Activated CD4-positive, alpha-beta T cell treated with anti-CD3 and anti-CD28 coated beads, Interleukin-2, amount 10 ng/mL, durations not matched to agents 24 days and 14 days (primary cell): ENCODE measurements at places on chromosomes 3 and 15. TPM values are rescaled to one million over a fixed set of nuclear protein-coding genes. Genes with fewer than 3 reads are reported as not detected.

GRCh38 chr3:99634881-99635280 lies 3.5 kb upstream of the COL8A1 start:
- H3K27me3 ChIP-seq = peaks cover 44% of the 10 kb centered on the region
- no peak for DNase-seq
- H3K36me3 ChIP-seq = no peaks in the 10 kb centered on the region
- peaks cover 11% of the 10 kb centered on the region for H3K4me1 ChIP-seq

- H3K4me1 ChIP-seq = peaks cover 3% of the 10 kb centered on the region
- no peaks in the 10 kb centered on the region for H3K36me3 ChIP-seq
- no peaks in the 10 kb centered on the region for H3K27me3 ChIP-seq
- no peak overlapping the region for H3K4me3 ChIP-seq
Measured at GRCh38 chr3:177930771-177931170, 605.5 kb upstream of the KCNMB2 start.

GRCh38 chr3:10340476-10340875 lies 19.6 kb upstream of the SEC13 start:
- no peak overlapping the region for H3K27ac ChIP-seq
- H3K4me3 ChIP-seq = no peak overlapping the region
- no peaks in the 10 kb centered on the region for H3K36me3 ChIP-seq
- no peaks in the 10 kb centered on the region for H3K27me3 ChIP-seq
- no peak for DNase-seq

GRCh38 chr15:74144153-74144775 lies 13.9 kb downstream of the ISLR2 start:
- H3K27me3 ChIP-seq = peaks cover 64% of the 10 kb centered on the region
- DNase-seq = no peak
- H3K4me1 ChIP-seq = no peaks in the 10 kb centered on the region
- no peak overlapping the region for H3K27ac ChIP-seq
- no peak overlapping the region for H3K4me3 ChIP-seq

GRCh38 chr15:70653426-70653825 lies 109.9 kb downstream of the UACA start:
- no peaks in the 10 kb centered on the region for H3K4me1 ChIP-seq
- H3K36me3 ChIP-seq = no peaks in the 10 kb centered on the region
- peaks cover 26% of the 10 kb centered on the region for H3K27me3 ChIP-seq

DNA sequence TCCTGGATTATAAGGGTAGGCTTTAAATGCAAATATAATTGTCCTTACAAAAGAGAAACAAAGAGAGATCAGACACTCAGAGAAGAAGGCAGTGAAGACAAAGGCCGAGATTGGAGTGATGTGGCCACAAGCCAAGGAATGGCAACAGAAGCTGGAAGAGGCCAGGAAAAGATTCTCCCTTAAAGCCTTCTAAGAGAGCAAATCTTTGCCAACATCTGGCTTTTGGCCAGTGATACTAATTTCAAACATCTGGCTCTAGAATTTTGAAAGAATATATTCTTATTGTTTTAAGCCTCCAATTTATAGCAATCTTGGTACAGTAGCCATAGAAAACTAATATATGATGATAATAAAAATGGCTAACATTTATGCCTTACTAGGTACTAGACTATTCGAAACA lies 615.8 kb upstream of the ZNF385D start:
- no peak overlapping the region for H3K4me3 ChIP-seq
- no peaks in the 10 kb centered on the region for H3K4me1 ChIP-seq
- no peaks in the 10 kb centered on the region for H3K36me3 ChIP-seq
- H3K27me3 ChIP-seq = peaks cover 10% of the 10 kb centered on the region

DNA sequence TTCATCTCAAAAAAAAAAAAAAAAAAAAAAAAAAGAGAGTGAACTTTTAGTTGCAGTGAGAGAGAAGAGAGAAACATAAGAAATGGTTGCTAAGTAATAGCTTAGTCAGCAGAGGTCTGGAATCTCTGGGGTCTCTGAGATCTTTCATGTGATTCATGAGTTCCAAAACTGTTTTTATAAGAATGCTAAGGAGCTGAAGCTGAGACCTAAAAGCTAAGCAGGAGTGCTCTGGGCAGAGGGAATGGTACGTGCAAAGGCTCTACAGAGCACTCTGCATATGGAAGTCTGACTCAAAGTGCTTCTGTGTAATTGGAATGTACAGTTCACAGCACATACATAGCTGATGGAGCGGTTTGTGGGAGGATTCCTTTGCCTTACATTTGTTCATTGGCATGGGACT lies 66.3 kb upstream of the LRIG1 start:
- no peak for DNase-seq
- peaks cover 8% of the 10 kb centered on the region for H3K27me3 ChIP-seq
- H3K27ac ChIP-seq = no peak overlapping the region
- H3K4me3 ChIP-seq = no peak overlapping the region
- no peaks in the 10 kb centered on the region for H3K4me1 ChIP-seq
- H3K36me3 ChIP-seq = no peaks in the 10 kb centered on the region

DNA sequence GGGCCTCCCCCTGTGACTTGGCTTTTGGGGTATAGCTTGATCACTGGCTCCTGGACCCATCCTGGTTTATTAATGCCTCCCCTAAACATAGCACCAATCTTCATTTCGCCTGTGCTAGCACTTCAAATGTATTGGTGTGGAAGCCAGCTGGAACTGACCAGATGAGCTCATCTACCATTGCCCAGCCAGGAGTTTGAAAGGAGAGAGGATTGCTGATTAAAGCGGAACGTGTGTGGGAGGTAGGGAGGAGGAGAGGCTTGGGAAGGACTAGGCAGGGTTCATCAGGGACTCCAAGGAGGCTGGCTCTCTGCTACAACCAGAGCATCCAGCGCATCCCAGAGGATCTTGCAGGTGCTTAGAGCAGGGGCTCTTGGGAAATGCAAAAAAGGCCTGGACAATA lies 34.4 kb upstream of the TLE3 start:
- H3K4me3 ChIP-seq = no peak overlapping the region
- no peak for DNase-seq
- no peaks in the 10 kb centered on the region for H3K4me1 ChIP-seq

DNA sequence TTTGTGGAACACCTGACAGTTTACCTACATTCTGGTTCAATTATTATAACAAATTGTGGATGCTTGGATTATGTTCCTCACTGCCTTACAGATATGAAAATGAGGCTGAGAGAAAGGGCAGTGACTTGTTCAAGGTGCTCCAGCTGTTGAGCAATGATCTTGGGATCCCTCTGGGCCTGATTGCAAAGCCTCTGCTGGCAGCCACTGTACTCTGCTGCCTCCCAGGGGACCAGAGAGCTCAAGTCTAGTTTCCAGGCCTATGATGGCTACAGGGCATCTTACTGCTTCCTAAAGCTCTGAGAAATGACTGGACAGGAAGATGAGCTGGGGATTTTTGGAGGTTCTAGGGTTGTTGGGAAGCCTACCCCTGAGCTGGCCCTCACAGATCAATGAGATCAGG lies 2.3 kb upstream of the SHC4 start:
- peaks cover 53% of the 10 kb centered on the region for H3K4me1 ChIP-seq
- H3K36me3 ChIP-seq = peaks cover 6% of the 10 kb centered on the region
- DNase-seq = peak; percentile 72
- H3K27me3 ChIP-seq = peaks cover 2% of the 10 kb centered on the region

DNA sequence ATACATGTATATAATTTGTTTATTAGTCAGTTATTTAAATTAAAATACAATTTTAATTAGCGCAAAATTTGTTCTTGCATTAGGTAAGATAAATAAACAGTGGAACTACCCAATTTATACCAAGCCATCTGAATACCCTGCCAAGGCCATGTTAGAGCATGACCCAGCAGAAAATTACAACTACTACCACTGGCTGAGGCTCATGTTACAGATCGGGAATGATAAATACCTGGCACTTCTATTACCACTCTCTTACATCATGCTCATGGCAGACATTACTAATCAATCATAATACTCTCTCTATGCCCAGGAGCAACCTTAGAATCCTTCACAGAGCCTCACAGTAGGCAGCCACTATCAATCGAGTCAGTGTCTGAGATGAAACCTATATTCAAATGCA lies 21.2 kb upstream of the LMOD3 start:
- no peak overlapping the region for H3K4me3 ChIP-seq
- peaks cover 28% of the 10 kb centered on the region for H3K27me3 ChIP-seq
- DNase-seq = no peak
- no peaks in the 10 kb centered on the region for H3K4me1 ChIP-seq
- no peak overlapping the region for H3K27ac ChIP-seq

GRCh38 chr15:85062560-85062959 lies 80.9 kb downstream of the PDE8A start:
- no peak overlapping the region for H3K4me3 ChIP-seq
- H3K36me3 ChIP-seq = peaks cover 11% of the 10 kb centered on the region
- H3K4me1 ChIP-seq = peaks cover 2% of the 10 kb centered on the region
- no peak overlapping the region for H3K27ac ChIP-seq
- DNase-seq = no peak
- H3K27me3 ChIP-seq = no peaks in the 10 kb centered on the region

GRCh38 chr3:57100046-57100695 lies 39.7 kb downstream of the SPATA12 start:
- peak; percentile 89 for DNase-seq
- no peak overlapping the region for H3K27ac ChIP-seq
- H3K27me3 ChIP-seq = peaks cover 8% of the 10 kb centered on the region
- no peak overlapping the region for H3K4me3 ChIP-seq
- H3K4me1 ChIP-seq = no peaks in the 10 kb centered on the region
- no peaks in the 10 kb centered on the region for H3K36me3 ChIP-seq

- peaks cover 4% of the 10 kb centered on the region for H3K4me1 ChIP-seq
- no peaks in the 10 kb centered on the region for H3K36me3 ChIP-seq
- H3K27me3 ChIP-seq = no peaks in the 10 kb centered on the region
- no peak overlapping the region for H3K27ac ChIP-seq
- H3K4me3 ChIP-seq = no peak overlapping the region
- DNase-seq = no peak
Measured at GRCh38 chr3:128588147-128588546, 62.5 kb downstream of the RPN1 start.

LMOD3 gene
- total RNA-seq = not detected in 2 replicates

RFC4 gene
- total RNA-seq = 116 and 119 TPM in 2 replicates

CPNE9 gene
- total RNA-seq = 0.17 TPM in 1 of 2 replicates, not detected in the other

TBC1D2B gene
- 56.8 and 62.3 TPM in 2 replicates for total RNA-seq

HESX1 gene
- 0.24 and 0.63 TPM in 2 replicates for total RNA-seq
